ENCODE measurements at places on chromosomes 5 and 9. TPM values are rescaled to one million over a fixed set of nuclear protein-coding genes. Genes with fewer than 3 reads are reported as not detected.

DRD1 gene
- total RNA-seq: 0.21 TPM

DNA sequence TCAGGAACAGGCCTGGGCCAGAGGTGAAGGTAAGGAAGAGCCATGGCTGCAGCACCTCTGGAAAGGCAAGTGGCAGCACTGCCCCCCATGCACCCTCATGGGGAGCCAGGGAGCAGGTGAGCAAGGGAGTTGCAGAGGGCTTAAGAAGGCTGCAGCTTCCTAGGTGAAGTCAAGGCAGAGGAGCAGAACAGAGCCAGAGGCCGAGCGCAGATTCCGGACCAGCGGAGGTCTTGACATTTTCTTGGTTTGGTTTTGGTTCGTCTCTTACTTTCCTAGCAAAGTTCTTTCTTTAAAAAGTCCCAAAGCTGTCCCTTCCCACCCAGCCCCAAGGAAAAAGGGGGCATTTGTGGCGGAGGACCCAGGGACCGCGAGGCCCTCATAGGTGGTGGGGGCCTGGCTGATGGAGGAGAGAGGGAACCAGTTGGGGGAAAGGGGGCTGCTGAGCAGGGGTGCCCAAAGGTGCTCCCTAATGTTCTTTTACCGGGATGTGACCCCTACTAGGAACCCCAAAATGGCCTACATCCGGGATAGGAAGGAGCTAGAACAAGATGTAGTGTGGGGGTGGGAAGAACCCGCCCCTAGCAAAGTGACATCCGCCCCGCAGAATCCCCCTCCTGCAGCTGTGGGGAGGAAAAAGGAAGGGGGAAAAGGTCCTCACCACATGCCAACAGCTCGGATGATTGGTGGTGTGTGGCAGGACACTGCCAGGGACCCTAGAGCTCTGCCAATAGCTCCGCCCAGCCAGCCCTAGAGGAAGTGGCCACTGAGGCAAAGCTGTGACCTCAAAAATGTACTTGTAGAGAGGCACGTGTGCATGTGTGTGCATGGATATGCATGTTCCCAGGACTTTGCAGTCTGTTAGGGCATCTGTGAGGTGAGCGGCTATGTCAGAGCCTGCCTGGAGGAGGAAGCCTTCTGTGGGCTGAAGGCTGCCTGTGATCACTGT is 914 bp upstream of the CD72 start:
- DNase-seq: no peak

GRCh38 chr5:83220331-83220730 is 143.0 kb downstream of the XRCC4 start:
- DNase-seq: peak; percentile 24

GRAMD2B gene
- total RNA-seq: 16.2 TPM

DNA sequence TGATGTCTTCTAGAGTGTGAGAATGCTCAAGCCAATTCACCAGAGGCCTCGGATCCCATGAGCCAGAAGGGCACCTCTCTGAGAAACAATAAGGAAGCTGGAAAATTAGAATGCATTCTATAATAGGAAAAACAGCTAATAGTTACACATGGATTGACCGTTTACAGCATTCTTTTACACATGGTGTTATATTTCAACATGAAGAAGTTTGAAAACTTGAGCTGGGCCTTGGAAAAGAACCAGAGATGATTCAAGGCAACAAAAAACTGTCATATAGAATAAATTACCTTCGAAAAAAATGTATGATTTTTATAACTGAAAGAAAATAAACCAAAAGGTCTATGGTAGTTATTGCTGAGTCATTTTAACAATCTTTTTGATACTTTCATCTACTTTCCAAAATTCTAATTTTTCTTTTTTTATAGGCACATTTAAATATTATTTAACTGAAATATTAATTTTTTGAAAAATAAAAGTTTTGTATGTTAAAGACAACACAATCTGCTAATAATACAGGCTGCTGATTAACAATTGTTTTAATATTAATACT is 6.2 kb downstream of the SH3TC2 start:
- no peak for DNase-seq

GRCh38 chr9:127595611-127596010 is 16.5 kb upstream of the STXBP1 start:
- no peak for DNase-seq

NIPSNAP3A gene
- 51.0 TPM for total RNA-seq

All from tongue (tissue), 3 donors.